ENCODE measurements at places on chromosomes 11 and 22. TPM values are rescaled to one million over a fixed set of nuclear protein-coding genes. Genes with fewer than 3 reads are reported as not detected.

GRCh38 chr11:116104498-116105174 is 600.4 kb upstream of the CADM1 start:
- H3K27ac ChIP-seq = no peak overlapping the region
- no peaks in the 10 kb centered on the region for H3K36me3 ChIP-seq
- DNase-seq = no peak
- no peaks in the 10 kb centered on the region for H3K27me3 ChIP-seq
- H3K4me1 ChIP-seq = no peaks in the 10 kb centered on the region

GRCh38 chr11:67562963-67563704 is 20.5 kb upstream of the GSTP1 start:
- peaks cover 8% of the 10 kb centered on the region for H3K4me1 ChIP-seq
- DNase-seq = peak; percentile 15
- no peaks in the 10 kb centered on the region for H3K27me3 ChIP-seq
- no peak overlapping the region for H3K4me3 ChIP-seq

EHF gene
- not detected for total RNA-seq

UFD1 gene
- total RNA-seq = 34.2 TPM

All from cardiac muscle cell (in vitro differentiated cells and primary cell).